Suppressor macrophage treated with lipopolysaccharide for 4 hours (primary cell): ENCODE measurements at places on chromosomes 11 and 22.
A peak's percentile ranks its signal among the peaks of the same experiment; 100 is the strongest.

GRCh38 chr11:94153320-94153719 is 24.7 kb downstream of the PANX1 start:
- no peak for DNase-seq

DNA sequence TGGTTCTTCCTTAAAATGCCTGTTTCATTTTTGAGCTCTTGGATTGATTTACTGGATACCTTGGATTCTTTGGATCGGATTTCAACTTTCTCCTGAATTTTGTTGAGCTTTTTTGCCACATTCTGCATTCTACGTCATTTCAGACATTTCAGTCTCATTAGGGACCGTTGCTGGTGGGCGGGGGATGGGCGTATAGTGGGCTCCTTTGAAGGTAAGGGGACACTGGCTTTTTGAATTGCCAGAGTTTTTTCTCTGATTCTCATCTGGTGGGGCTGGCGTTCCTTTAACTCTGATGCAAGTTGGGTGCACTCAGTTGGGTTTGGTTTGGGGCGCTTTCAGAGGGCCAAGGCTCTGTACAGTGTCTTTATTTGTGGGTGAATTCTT is 216.5 kb downstream of the DYNC2H1 start:
- no peak for DNase-seq

DNA sequence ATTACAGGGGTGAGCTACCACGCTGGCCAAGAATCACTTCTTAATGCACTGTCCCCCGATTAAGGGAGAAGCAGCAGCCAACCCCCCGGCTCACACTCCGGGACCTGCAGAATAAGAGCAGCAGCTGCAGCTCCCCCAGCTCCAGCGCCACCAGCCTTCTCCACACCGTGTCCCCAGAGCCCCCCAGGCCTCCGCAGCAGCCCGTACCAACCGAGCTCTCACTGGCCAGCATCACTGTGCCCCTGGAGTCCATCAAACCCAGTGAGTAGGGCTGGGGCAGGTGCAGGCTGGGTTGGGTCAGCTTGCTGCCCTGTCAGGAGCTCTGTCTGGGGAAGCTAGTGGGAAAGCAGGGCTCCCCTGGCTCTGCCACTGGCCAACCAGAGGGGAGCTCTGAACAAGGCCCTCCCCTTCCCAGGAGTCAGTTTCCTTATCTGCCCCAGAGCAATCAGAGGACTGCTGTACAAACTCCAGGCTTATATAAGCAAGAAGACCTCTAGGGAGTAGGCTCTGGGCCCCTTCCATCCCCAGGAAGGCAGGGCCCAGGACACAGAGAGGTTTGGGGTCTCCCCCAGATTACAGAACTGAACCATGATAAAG is 8.5 kb upstream of the SH3BP1 start:
- DNase-seq = no peak

- no peak for DNase-seq
Measured at GRCh38 chr11:131704682-131705081, 334.3 kb downstream of the NTM start.

DNA sequence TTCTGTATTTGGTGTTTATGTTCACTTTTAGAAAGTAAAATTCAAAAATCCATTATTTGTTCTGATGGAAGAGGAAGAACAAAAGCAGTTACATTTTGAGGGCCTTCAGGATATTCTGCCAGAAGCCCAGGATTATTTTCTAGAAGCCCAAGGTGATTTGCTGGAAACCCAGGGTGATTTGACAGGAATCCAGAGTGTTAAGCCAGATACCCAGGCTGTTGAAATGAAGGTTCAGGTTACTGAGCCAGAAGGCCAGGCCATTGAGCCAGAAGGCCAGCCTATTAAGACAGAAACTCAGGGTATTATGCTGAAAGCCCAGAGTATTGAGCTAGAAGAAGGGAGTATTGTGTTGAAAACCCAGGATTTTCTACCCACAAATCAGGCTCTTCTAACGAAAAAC is 33.1 kb downstream of the CCDC15 start:
- DNase-seq = no peak

- no peak for DNase-seq
Measured at GRCh38 chr11:41134971-41135370, 324.5 kb downstream of the LRRC4C start.

GRCh38 chr11:64356498-64357411 is 2.2 kb upstream of the RPS6KA4 start:
- DNase-seq = peak; percentile 45

DNA sequence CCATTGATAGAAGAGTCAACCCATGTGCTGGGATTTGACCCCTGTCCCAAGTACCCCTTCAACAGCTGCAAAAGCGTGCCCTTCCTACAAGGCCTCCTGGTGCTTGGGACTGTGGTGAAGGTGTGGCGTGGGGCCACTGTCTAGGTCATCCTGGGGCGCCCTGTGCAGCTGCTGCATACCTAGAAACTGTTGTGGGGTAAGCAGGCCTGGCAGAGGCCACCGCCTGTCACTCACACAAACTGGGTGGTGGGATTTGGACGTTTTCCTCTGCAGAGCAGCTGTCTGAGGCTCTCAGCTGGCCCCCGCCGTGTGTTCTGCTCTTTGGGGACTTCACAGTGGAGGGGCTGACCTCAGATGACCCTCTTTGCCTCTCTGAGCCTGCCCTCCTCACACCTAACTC is 69.7 kb downstream of the SCN3B start:
- no peak for DNase-seq

- no peak for DNase-seq
Measured at GRCh38 chr22:45926433-45926832, 50.5 kb downstream of the WNT7B start.

DNA sequence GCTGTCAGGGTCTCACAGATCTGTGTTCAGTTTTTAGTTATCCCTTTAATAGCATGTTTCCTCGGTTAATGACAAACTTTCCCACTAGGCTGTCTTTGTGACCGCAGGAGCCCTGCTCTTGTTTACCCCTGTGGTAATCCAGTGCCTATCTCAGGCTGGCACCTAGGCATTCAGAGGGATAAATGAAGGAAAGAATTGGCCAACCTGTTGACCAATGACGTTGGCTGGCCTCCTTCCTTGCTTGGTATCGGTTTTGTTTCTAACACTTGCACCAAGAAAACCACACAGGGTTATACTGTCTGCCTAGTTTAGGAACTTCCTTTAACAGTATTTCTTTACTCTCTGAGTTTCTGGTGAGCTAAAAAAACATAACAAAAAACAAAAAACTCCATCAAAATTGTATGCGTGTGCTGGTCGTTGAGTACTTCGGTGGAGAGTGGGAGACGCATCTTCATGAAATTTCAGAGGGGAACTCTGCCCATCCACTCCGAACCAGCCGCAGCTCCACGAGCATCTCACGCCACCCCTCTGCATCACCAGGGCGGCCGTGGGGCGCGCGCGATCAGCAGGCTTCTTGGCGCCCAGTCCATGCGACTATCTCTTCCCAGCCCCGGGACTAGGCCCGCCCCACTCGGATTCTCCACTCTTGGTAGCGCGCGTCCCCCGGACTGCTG is 563 bp upstream of the ENDOD1 start:
- peak; percentile 76 for DNase-seq

DNA sequence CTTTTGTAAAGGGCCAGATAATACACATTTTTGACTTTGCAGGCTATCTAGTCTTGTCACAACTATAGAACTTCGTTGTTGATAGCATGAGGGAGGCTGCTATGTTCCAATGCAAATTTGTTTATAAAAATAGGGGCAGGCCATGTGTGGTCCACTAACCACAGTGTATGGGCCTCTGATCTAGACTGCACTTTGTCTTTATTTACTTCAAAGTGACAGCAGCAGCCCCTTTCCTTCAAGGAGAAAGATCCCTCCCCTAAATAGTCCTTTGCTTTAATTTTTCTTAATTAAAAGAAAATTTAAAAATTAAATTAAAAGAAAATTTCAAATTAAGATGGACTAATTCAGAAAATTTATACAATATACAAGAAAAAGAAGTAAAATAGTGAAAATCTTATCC is 49.5 kb upstream of the OR9Q1 start:
- no peak for DNase-seq

GRCh38 chr22:49790912-49791311 is 36.8 kb downstream of the BRD1 start:
- DNase-seq = no peak

DNA sequence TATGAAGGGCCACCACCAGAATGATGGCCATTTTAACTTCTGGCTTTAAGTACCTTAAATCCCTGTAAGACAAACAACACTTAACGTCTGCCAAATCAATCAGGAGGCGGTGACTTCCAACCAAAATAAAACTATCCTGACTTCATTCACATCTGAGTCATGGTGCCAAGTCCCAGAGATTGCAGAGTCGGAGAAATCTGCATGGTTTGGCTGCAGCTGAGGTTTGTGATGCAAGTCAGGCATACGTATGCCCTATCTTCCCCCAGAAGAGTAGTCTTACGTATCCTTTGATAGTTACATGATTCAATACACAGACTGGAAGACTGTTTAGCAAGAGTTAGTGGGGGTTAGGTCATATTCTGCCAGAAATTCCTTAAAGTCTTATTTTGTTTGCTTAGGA is 1.7 kb upstream of the GAB2 start:
- peak; percentile 97 for DNase-seq

- peak; percentile 80 for DNase-seq
Measured at GRCh38 chr22:29306175-29306834, at the start of gene GAS2L1. GAS2L1 (plus strand) TSS chr22:29306650; CDS start chr22:29308106, 1,456 bp downstream.

GRCh38 chr11:122331079-122331478 is 215.1 kb upstream of the BLID start:
- DNase-seq = peak; percentile 35

DNA sequence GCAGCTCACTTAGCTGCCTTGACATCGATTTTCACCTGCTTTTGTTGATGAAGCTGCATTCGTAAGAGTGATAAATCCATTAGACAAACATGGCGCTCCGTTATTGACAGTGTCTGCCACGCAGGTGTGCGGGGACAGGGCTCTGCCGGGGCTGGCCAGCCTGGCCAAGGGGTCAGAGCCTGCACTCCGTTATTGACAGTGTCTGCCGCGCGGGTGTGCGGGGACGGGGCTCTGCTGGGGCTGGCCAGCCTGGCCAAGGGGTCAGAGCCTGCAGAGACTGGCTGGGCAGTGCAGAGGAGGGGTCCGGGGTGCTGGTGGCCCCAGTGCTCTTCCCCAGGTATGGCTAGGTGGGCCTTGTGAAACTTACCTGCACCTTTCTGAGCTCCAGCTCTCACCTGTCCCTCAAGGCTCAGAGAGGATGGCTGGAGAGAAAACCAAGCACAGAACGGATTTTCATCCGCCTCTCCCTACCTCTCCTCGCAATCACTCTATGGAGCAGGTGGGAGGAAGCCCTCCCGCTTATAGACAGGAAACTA is 101.6 kb upstream of the B3GAT1 start:
- no peak for DNase-seq

DNA sequence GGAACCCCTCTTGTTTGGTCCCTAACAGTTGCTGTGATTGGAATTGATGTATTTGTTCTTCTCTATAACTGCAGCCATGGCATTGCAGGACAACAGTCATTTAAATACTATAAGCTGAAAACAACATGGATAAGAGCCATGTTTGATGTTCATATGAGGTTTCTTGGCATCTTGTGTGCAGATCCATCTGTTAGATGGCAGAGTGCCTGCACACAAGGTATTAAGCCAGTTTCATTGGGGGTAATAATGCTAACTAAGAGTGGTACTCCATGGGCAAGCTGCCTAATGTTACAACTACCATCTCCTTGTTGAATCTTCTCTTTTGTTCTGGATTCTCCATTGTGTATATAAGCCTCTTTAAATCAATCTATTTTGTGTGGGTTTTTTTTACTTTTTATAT is 206.0 kb upstream of the CHORDC1 start:
- DNase-seq = no peak

DNA sequence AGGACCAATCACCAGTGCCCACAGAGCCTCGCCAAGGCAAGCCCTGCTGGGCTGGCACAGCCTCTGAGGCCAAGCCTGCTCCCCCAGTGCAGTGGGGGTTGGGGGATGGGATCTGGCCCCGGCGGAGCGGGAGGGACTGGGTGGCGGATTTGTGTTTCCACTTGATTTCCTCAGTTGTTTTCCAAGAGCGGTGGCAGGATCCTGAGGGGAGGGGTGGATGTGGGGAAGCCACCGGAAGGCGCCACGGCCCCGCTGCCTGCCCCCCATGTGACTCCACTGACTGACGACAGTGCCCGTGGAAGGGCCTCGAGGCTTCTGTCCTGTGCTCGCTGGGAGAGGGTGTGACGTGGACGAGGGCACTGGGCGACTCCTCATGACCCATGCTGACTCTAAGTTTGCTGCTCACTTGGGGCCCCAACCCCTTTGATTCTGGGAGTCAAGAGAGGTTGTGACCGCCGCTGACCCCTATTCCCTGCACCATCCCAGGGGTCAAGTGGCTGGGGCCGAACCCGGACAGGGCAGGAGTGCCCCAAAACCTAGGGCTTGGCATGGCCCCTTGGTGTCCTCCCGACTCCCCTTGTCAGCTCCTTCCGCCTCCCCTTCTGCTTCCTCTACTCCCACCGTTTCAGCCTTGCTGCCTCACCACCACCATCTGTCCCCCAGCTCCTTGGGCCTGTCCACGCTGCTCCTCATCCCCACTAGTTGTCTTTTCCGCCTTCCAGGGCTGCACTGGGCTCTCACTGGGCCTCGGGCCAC is 23.5 kb upstream of the PICK1 start:
- DNase-seq = no peak

- no peak for DNase-seq
Measured at GRCh38 chr11:123729602-123730001, 11.9 kb downstream of the ZNF202 start.

DNA sequence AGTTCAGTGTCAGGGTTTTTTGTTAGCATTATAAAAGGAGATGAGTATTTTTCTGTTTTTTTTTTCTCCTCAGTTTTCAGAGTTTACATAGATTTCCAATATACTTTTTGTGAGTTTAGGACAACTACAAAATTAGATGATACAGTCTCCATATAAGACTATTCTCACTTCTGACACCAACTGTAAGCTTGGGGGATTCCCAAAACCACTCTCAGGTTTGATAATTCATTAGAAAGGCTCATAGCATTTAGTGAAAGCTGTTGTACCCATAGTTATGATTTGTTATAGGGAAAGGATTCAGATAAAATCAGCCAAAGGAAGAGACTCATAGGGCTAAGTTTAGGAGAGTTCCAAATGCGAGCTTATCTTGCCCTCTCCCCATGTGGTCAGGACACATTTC is 24.1 kb downstream of the CUL5 start:
- no peak for DNase-seq

- no peak for DNase-seq
Measured at GRCh38 chr11:19628018-19628417, 84.6 kb upstream of the NAV2 start.

GRCh38 chr11:67275606-67276409 is 9.5 kb downstream of the GRK2 start:
- DNase-seq = no peak

DNA sequence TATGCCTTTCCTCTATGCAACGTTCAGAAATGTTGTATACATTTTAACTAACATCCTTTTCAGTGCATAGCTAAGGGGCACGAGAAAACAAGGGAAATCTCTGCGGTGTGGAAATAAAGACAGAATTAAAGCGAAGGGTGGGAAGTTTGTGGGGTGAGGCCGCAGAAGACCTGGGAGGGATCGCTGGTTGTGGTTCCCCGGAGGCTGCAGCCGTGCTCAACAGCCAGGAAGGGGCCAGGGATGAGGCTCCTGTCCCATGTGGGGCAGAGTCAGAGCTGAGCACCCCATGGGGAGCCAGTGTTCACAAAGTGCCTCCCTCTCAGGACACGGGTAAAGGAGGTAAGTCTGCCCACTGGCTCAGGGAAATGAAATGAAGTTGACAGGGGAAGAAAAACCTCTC is 67.5 kb downstream of the MYEOV start:
- no peak for DNase-seq
